Umbilical cord (tissue), 2 donors: ENCODE measurements at places on chromosomes 7 and 10.

GRCh38 chr10:86798611-86799010 lies 42.2 kb downstream of the BMPR1A start:
- DNase-seq, result no peak

DNA sequence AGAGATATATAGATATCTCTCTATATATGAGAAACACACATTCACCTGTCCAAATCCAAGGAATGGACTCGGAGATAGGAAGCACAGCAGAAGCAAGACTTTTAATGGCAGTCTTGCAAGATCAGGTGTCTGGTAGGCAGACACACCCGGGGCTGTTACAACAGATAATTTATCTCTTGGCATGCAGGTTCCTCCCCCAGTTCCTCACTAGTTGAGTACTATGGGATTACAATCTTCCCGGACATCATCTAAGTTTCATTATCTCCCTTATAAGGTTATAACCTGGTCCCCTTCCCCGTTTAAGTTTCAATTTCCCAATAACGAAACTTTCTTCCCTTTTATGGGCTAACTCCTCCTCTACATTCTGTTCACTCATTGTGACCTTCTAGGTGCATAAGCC lies 399.3 kb downstream of the PPP1R3A start:
- no peak for DNase-seq

- peak; percentile 7 for DNase-seq
Observed at GRCh38 chr10:93039721-93040120, 20.9 kb upstream of the CYP26C1 start.

- DNase-seq, result no peak
Observed at GRCh38 chr7:75738604-75738974, at the start of gene HIP1. Gene HIP1, minus strand, starts transcription at chr7:75738941. Its CDS starts 21 bp downstream, at chr7:75738920.

- DNase-seq, result peak; percentile 95
Observed at GRCh38 chr10:3749600-3749999, 35.4 kb downstream of the KLF6 start.

DNA sequence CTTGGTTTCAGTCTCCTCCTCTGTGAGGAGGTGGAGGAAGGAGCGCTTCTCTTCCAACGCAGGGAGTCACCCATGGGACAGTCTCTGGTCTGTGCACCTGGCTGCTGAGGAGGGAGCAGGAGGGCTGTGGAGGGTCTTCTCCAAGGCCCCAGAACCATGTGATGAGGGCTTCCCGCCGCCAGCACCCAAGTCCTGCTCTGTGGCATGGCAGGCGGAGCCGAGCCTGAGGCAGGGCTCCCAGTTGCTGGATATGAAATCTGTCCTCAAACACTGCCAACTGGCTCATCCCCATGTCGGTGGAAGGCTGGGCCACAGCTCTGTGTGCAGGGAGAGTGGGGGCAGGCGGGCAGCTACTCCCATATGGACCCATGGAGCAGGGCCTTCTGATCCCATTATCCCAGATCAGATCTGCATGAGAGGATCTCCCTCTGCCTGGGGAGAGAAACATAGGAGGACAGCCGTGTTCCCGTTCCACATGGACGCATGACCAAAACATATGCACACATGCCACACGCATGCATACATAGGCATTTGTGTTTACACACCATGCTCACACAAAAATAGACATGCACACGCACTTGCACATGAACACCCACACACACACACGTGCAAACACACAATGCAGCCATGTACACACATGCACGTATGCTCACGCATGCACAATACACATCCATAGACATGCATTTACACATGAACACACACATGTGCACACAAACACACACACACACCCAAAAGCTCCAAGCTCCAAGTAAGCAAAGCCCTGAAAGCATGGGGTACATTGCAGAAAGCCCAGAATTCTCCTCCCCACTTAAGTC lies 38.8 kb upstream of the EN2 start:
- DNase-seq, result no peak

GRCh38 chr7:136664537-136664936 lies 203.9 kb upstream of the CHRM2 start:
- no peak for DNase-seq

DNA sequence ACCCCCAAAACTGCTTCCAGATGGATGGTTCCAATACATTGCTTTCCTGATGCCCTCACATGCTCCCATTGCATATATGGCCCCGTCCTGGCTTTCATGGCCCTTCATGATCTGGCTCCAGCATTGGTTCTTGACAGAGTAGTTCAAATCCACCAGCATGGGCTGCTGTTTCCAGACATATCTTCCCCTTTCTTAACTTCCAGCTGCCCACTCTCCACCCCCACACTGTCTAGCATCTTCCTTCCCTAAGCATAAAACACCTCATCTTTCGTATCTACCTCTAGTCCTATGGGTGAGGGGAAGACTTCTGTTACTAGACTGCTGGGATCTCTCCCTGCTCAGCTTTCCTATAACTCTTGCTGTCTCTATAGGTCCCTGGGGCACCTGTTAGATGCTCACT lies 13.2 kb upstream of the GOLGA7B start:
- DNase-seq, result no peak

DNA sequence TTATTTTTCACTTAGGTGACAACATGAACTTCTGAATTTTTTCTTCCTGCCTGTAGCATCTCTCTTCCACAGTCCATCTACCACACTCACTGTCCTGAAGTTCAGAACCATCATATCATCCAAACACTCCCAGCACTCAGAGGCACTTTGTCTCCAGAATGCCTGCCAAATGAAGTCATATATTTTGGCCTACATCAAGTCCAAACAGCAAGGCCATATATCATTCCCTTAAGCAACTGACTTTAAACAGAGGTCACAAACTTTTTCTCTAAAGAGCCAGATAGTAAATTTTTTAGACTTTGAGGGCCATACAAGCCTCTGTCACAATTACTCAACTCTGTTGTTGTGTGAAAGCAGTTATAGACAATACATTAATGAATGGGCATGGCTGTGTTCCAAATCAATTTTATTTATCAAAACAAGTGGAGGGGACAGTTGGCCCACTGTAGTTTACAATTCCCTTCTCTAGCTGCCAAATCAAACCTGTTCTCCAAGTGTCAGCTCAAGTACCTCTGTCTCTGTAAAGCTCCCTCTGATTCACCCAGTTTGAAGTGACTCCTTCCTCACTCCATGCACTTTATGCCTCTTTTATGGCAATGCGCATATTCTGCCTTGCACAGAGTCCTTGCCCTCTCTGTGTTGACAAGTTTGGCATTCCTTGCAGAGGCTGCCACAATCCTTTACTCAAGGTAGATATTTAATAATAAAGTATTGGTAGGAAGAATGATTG lies 305.7 kb downstream of the FZD1 start:
- peak; percentile 84 for DNase-seq

DNA sequence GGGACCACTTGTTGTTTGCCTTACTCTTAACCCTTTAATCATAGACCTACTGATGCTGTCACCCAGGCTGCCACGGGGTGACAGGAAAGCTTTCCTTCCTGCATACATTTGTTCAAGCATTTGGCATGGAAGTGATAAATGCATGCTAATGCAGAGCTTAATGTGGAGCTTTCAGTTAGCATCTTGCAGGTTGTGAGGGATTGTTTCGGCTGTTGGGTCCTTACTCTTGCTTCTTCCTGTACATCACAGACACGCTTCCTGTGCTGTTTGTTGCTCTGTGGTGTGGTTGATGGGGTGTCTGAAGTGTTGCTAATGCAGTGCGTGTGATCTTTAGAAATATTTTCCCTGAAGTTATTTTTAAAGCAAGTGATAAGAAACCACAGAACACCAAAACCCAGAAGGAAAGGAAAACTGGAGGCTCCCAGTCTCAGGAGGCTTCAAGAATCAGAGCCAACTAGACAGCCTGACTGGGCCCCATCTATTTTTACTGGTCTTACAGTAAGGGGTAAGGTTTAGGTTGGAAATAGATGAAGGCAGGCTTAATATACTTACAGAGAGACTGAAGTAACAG lies 143.1 kb downstream of the CHN2 start:
- DNase-seq, result no peak

DNA sequence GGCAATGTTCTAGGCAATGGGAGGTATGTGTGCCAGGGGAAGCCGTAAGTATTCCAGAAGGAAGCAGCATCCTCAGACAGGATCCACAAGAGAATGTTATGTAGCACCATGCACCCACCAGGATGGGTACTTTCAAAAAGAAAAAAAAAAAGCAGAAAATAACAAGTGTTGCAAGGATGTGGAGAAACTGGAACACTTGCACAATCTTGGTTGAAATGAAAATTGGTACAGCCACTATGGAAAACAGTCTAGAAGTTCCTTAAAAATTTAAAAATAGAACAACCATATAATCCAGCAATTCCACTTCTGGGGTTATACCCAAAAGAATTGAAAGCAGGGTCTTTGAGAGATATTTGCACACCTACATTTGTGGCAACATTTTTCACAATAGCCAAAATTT lies 20.2 kb downstream of the C10orf71 start:
- DNase-seq, result no peak

DNA sequence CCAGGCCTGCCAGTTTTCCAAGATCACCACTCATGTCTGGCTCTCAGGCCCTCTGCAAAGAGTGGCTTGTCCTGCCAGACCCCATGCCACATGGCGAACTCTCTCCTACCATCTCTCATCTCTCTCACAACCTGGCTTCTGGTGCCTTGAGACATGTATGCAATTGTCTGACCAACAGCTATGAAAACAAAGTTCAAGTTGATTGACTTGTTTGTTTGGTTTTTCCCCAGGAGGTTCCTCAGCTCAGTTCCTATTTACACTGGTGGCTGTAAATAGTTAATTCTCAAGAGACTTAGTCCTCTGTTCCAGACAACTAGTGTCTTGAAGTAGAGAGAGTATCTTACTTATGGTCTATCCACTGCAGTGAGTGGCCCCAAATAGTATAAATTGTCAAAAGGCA lies 131.8 kb downstream of the SNX10 start:
- DNase-seq, result no peak

- peak; percentile 53 for DNase-seq
Observed at GRCh38 chr7:4775848-4776623, 613 bp downstream of the AP5Z1 start.

DNA sequence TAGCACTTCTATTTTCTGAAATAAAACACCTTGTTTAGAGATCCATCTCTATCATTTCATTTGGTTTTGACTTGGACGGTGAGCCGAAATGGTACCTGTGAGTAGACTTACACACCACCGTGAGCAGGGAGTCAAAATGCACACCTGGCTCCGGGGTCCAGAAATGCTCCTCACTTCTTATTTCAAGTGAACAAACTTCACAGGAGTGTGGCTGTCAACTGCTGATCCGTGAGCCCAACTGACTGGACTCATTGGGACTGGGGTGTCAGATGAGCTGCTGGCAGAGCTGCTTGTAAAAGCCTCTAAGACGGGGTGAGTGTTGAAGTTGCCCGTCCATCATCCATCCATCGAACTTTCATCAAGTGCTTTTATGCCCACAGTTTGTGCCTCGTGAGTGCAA lies 435.5 kb downstream of the GLRX3 start:
- no peak for DNase-seq

- no peak for DNase-seq
Observed at GRCh38 chr7:957418-958220, 3.1 kb upstream of the ADAP1 start.

DNA sequence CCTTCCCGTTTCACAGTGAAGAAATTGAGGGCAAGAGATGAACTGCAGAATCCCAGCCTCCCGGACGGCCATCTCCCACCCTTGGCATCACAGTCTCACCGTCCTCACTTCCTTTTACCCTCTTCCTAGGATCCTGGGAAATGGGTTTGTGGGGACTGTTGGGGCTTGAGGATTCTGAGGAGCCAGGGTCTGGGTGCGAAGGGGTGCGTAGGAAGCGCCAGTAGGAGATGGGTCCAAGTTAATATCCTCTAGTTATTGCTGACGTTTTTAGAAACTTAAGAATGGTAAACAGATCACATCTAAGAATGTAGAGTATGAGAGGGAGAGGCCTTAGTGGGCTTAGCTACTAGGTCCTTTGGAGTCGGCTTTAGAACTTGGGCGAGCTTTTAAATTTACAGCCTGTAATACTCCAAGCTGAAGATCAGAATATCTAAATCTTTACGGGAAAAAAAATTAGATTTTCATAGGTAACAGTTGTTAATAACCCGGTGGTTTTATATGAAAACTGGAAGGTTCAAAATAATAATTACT lies 696 bp downstream of the MALSU1 start:
- DNase-seq, result peak; percentile 17

DNA sequence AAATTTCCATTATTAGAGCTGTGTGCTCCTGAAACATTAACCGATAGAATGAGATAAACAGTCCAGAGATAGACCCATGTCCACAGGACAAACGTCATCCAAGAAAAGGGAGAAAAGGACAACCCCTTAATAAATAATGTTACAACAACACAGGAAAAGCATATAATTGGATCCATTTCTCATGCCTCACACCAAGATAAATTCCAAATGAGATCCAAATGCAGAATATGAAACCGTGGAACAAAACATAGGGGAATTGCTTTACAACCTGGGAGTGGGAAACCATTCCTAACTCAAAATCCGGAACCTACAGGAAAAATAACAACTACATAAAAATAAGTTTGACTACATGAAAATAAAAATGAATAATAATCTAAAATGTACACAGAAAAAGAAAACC lies 22.4 kb upstream of the NEBL start:
- DNase-seq, result no peak

GRCh38 chr7:55548295-55548731 lies 24.0 kb downstream of the VOPP1 start:
- no peak for DNase-seq

GRCh38 chr10:19518632-19519031 lies 297.6 kb upstream of the PLXDC2 start:
- no peak for DNase-seq

DNA sequence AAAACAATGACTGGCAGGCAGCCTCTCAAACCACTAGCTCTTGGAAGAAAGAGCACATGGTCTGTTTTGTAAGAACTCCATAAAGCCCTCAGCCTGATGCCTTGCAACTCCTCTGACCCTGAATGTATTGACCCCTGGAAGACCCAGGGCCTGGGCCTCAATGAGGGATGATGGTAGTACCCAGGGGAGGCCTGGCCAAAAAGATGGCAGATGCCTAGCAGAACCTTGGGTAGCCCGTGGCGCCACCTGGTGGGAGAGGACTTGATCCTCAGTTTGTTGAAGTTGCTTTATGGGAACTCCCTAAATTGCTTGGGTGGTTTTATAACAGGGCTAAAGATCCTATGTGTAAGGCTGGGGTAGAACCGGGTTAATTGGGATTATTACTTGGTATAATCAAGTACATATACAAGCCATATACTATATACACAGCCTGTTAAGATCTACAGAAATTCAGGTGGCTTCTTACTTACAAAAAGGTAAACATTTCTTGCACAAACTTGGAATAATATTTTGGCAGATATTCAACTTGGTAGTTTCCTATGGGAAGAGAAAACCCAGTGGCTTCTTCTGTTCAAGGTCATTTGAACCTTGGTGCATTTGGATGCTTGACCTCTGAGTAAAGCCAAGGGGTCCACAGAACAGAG lies 95.8 kb upstream of the CACUL1 start:
- peak; percentile 23 for DNase-seq

GRCh38 chr10:68403701-68404100 lies 3.4 kb downstream of the RUFY2 start:
- DNase-seq, result no peak

- DNase-seq, result no peak
Observed at GRCh38 chr7:54596747-54597146, 54.6 kb downstream of the VSTM2A start.

DNA sequence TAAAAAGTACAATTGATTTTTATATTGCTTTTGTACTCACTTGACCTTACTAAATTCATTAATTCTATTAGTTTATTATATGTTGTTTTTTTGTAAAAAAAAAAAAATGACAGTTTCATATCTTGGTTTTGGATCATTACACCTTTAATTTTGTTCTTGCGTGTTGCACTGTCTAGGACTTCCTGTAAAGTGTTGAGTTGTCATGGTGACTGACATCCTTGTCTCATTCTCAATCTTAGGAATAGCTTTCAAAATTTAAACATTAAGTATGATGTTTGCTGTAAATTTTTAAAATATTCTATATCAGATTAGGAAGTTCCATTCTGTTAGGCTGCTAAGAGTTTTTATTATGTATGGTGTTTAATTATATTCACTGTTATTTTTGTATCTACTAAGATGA lies 139.1 kb downstream of the ARHGAP12 start:
- DNase-seq, result no peak
